ENCODE measurements at places on chromosomes 5 and 9.

- DNase-seq = no peak
These were observed 50.0 kb upstream of the PPARGC1B start for GRCh38 chr5:149679876-149680809.

GRCh38 chr9:128304136-128304970, 17.9 kb downstream of the TRUB2 start:
- no peak for DNase-seq

DNA sequence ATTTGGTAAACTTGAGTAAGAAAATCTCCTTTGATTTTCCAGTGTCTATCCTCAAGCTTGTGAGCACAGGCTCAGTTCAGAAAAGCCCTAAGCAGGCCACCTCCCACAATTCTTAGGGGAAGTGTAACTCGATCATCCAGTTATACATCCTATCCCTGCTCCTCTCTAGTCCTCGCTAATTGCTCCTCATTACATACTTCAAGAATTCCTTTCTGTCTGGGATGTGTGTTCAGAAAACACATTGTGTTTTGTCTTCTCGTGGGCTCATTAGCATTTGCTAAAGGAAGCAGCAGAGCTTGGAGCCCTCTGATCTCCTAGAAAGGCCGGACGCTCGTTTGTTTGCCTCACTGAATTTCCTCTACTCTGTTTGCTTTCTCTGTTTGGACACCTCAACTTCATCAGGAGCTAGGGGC, 268.2 kb upstream of the RFX3 start:
- DNase-seq = no peak

- DNase-seq = no peak
These were observed 68.3 kb downstream of the HMGCR start for GRCh38 chr5:75405296-75405695.

- no peak for DNase-seq
These were observed 307.2 kb downstream of the GADD45G start for GRCh38 chr9:89911721-89912604.

GRCh38 chr9:37464426-37465248, 613 bp downstream of the ZBTB5 start:
- peak; percentile 46 for DNase-seq

GRCh38 chr9:135890190-135891026, 16.9 kb downstream of the CAMSAP1 start:
- DNase-seq = no peak

GRCh38 chr9:134793288-134794188, 87.1 kb upstream of the FCN2 start:
- DNase-seq = no peak

DNA sequence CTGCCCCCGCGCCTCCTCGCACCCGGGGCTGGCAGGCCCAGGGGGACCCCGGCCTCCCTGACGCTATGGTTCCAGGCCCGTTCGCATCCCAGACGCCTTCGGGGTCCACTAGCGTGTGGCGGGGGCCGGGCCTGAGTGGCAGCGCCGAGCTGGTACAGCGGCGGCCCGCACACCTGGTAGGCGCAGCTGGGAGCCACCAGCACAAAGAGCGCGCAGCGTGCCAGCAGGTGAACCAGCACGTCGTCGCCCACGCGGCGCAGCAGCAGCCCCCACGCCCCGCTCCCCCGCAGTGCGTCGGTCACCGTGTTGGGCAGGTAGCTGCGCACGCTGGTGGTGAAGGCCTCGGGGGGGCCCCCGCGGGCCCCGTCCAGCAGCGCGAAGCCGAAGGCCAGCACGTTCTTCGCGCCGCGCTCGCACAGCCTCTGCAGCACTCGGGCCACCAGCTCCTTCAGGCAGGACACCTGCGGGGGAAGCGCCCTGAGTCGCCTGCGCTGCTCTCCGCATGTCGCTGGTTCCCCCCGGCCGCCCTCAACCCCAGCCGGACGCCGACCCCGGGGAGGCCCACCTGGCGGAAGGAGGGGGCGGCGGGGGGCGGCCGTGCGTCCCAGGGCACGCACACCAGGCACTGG, 548 bp downstream of the TERT start:
- no peak for DNase-seq

- DNase-seq = no peak
These were observed 445.3 kb downstream of the NTRK2 start for GRCh38 chr9:85114799-85115198.

- no peak for DNase-seq
These were observed 72.4 kb downstream of the UGCG start for GRCh38 chr9:111969061-111969460.

DNA sequence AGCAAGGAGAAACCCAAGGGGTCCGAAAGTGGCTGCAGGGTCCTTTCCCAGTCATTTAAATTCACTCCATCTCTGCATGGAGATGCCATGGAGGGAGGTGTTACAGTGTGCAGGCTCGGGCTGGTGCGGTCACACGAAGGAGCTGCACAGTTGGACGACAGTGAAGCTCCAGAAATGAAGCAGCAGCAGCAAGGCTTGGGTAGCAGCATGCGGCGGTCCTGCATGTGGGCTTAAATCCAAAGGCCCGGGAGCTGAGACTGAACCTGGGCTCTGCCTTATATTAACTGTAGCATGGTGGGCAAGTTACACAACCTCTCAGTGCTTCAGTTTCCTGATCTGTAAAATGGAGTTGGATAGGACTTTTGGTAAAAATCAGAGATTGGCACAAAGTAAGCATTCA, 51.4 kb downstream of the APBA1 start:
- no peak for DNase-seq

DNA sequence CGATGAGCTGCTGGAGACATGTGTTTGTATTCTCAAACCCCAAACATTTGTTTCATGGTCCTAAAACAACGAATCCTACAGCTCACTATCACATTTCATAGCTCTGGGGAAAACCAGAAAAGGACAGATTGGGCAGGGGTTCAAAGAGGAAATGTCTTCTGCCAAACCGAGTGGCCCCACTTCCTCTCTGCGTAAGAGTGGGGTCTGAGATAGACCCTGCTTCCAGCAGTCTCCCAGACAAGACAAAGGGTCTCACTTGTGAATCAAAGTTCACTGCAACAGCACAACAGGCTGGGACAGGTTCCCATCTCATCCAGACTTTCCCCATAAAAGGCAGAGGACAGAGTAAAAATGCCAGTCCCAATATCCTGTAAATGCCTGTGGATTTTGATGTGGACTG, 276.2 kb upstream of the SLC24A2 start:
- DNase-seq = no peak

DNA sequence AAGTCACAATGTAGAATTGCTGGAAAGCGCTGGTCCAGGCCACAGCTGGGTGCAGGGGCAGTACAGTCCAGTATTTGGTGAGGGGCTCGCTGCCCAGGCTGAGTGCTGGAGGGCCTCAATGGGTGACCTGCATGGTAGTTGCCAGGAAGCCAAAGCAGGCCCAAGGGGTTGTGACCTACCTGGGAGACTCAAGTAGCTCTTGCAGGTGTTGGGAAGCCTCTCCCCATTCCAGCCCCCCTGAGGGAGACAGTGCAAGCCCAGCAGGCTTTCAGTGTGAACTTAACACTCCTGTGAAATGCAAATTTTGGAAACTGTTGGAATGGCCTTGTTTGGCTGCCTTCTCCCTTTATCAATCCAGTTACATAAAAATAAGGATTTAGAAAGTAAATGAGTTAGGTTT, 13.9 kb downstream of the KDM4C start:
- DNase-seq = no peak

GRCh38 chr9:354453-354852, 139.8 kb downstream of the DOCK8 start:
- DNase-seq = no peak

DNA sequence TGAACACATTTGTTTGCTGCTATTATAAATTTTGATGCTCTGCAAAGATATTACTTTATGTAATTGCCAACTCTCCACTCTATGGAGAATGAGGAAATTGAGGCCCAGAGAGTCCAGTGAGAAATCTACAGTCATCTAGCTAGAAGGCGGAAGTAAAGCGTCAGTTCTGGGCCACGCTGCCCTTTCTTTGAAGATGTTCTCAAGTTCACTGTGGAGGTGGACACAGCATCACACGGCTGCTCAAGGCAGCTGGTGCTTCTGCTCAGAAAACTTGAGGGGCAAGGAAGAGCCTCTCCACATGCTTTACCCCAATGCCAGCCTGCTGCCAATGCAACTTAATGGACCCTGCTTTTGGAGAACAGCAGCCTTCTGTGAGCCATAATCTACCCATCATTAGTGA, 96.3 kb downstream of the TTLL11 start:
- DNase-seq = no peak

GRCh38 chr5:39282561-39282960, 63.2 kb upstream of the FYB1 start:
- DNase-seq = no peak

- DNase-seq = no peak
These were observed 539.3 kb downstream of the PDE4D start for GRCh38 chr5:59354274-59354673.

GRCh38 chr5:58459146-58460001, 512 bp downstream of the PLK2 start:
- DNase-seq = no peak

DNA sequence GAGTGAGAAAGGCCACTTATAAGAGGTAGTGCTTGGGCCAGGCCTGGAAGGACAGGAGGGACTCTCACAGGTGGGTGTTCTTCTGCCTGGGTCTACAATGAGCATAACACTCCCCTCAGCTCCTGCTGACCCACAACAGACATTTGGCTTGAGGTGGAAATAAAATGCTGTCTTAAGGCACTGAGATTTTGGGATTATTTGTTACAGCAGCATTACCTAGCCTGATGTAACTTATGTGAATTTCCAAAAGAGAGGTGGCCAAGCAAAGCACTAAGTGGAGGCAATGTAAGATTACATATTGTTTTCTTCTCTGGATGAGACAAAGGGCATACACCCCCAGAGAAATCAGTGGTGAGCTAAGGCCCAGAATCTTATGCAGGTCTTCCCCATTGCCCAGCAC, 221.5 kb downstream of the PAX5 start:
- no peak for DNase-seq

GRCh38 chr9:22265038-22265437, 181.6 kb upstream of the DMRTA1 start:
- DNase-seq = no peak

DNA sequence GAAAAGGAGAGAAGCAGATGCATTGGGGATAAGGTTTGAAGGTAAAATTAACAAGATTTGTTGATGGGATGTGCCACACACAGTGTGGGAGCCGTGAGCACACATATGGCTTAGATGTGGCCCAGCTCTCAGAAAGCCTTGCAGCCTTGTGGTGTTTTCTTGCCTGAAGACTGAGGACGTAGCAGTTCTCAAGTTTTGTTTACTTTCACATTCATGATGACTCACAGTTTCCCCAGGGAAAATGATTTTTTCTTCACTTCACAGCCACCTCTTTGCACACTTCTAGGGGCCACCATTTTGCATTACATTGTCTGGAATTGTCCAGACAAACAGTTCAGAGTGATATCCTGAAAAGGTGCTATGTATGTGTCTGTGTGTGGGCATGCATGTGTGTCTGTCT, 126.2 kb downstream of the BASP1 start:
- no peak for DNase-seq

- DNase-seq = no peak
These were observed 61.3 kb upstream of the SPOCK1 start for GRCh38 chr5:137560420-137560819.

DNA sequence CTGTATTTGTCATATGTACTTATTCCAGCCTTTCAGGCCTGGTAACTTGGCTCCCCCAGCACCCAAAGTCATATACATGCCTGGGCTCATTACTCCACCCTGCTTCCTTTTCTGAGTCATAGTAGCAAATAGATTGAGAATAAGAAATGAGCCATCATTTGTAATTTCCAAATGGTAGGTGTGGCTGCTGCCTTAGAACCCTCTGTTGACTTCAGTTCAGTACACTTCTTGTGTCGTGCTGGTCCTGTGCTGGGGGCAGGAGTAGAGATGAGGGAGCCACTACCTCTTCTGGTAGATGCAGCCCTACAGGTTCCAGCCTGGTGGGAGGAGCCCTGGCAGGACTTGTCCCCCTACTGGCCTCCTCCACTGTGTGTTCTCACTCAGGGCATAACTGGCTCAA, 11.1 kb downstream of the GM2A start:
- no peak for DNase-seq

GRCh38 chr5:1410156-1411014, 34.9 kb downstream of the SLC6A3 start:
- DNase-seq = no peak

DNA sequence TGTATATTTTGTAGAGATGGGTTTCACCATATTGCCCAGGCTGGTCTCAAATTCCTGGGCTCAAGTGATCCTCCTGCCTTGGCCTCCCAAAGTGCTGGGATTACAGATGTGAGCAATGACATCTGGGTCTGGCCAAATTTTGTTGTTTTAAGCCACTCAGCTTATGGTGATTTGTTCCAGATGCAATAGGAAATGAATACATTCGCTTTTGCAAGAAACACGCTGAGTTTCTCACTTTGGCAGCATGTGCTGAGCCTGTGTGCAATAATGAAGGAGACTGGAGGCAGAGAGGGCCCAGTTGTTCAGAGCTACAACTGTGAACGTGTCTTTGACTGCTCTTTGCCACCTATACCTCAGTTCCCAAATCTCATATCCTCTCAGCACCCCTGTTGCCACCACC, 56.4 kb downstream of the KIF4B start:
- DNase-seq = no peak

DNA sequence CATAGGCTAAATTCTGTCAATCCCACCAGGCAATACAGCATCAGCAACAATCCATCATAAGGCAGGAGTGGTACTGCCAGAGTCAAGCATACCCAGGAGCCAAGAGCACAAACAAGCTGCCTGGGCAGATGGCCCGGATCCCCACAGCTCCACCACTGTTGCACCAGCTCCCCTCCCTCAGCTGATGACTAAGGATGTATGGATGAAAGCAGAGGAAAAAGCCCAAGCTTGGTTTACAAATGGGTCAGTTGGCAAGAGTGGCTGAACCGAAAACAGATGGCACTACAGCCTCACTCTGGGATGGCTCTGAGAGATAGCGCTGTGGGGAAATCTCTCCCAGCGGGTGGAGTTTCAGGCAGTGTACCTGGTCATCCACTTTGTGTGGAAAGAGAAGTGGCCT, 29.4 kb downstream of the DROSHA start:
- no peak for DNase-seq

GRCh38 chr5:67305401-67305800, 108.8 kb upstream of the CD180 start:
- no peak for DNase-seq

GRCh38 chr5:134585966-134586365, 46.7 kb downstream of the SAR1B start:
- DNase-seq = no peak

GRCh38 chr5:6235726-6236125, 142.6 kb downstream of the MED10 start:
- no peak for DNase-seq

DNA sequence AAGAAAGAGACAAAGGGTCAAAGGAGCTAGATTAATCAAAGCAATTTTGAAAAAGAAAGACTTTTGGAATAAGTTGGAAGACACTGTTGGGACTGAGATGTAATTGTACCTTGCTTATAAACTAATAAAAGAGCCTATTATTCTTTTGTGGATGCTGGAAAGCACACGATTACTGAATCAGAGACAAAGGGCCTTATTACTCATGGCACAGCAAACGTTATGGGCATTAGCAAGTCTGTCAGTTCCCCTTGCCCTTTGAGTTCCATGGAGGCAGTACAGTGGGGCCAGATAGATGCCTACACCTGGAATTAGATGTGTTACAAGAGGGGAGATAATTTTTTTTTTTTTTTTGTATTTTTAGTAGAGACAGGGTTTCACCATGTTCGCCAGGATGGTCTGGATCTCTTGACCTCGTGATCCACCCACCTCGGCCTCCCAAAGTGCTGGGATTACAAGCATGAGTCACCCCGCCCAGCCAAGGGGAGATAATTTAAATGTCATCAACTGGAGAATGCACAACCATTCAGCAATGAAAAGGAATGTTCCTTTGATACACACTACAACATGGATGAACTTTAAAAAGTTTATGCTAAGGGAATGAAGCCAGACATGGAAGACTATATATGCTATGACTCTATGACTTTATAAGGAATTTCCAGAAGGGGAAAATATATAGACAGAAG, 128.9 kb downstream of the STARD4 start:
- no peak for DNase-seq
